ENCODE measurements at places on chromosomes 6 and 20.

- DNase-seq = no peak
Measured at GRCh38 chr6:33073431-33073871, at the start of gene HLA-DPA1. Gene HLA-DPA1 (minus strand): TSS chr6:33073649.

DNA sequence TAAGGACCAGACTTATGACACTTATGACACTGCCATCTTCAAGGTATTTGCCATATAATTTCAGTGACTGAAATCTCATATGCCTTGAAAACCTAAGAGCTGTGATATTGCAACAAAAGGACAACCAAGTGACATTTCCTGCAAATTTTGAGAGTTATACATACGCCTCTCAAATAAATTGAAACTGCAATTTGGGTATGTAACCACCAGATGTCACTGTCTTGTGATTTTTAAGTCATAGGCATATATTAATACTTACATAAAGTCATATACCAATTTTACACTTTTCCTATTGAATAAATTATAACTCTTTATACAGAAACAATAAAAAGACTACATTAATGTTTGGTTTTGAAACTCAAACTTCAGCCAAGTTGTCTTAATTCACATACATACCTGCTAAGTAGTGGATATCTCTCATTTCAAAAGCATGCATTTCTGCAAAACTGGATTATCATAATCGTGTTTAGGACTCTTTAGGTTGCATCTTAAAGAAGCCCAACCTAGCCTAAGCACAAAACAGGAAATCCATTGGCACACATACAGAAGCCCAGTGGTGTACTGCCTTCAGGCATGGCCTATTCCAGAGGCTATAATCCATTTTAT, 180.2 kb downstream of the PACRG start:
- DNase-seq = no peak

- no peak for DNase-seq
Measured at GRCh38 chr20:13302647-13303450, 81.8 kb downstream of the ISM1 start.

GRCh38 chr6:16850681-16851026, 89.4 kb upstream of the ATXN1 start:
- DNase-seq = no peak

GRCh38 chr6:131161987-131162386, 26.7 kb downstream of the AKAP7 start:
- DNase-seq = no peak

- no peak for DNase-seq
Measured at GRCh38 chr6:134352786-134353480, 35.0 kb upstream of the SGK1 start.

DNA sequence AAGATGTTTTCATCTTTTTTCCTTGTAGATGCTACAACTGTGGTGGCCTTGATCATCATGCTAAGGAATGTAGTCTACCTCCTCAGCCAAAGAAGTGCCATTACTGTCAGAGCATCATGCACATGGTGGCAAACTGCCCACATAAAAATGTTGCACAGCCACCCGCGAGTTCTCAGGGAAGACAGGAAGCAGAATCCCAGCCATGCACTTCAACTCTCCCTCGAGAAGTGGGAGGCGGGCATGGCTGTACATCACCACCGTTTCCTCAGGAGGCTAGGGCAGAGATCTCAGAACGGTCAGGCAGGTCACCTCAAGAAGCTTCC, 101.5 kb downstream of the POPDC3 start:
- no peak for DNase-seq

DNA sequence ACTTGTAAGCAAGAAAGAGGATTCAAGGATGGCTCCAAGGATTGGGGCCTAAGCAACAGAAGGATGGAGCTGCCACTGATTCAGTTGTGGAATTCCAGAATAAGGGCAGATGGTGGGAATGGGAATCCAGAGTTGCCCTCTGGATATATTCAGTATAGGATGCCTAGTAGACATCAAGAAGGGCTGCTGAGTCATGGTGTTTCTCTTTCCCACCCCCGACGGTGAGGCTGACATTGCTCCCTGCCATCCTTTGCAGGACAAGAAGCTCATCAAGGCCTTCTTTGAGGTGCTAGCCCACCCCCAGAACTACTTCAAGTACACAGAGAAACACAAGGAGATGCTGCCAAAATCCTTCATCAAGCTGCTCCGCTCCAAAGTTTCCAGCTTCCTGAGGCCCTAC, 11.2 kb upstream of the ZNF76 start:
- no peak for DNase-seq

GRCh38 chr6:113873043-113873667, 16.0 kb downstream of the MARCKS start:
- DNase-seq = peak; percentile 86

- DNase-seq = peak; percentile 78
Measured at GRCh38 chr20:25247000-25247517, 826 bp upstream of the PYGB start.

- peak; percentile 39 for DNase-seq
Measured at GRCh38 chr6:6556738-6557503, 31.6 kb upstream of the LY86 start.

All from left colon (tissue), 2 donors.